ENCODE measurements at places on chromosomes 1 and 21.

- DNase-seq = no peak
Observed at GRCh38 chr21:42220138-42220701, 1.3 kb downstream of the ABCG1 start.

- DNase-seq = no peak
Observed at GRCh38 chr1:247299723-247300381, 31.8 kb downstream of the ZNF496 start.

- no peak for DNase-seq
Observed at GRCh38 chr1:7299994-7300393, 471.1 kb upstream of the VAMP3 start.

GRCh38 chr1:4267381-4268261 lies 367.5 kb upstream of the C1orf174 start:
- DNase-seq = no peak

- no peak for DNase-seq
Observed at GRCh38 chr21:37489553-37489952, 123.0 kb downstream of the DYRK1A start.

- no peak for DNase-seq
Observed at GRCh38 chr1:22619252-22619651, 17.2 kb upstream of the C1QA start.

- no peak for DNase-seq
Observed at GRCh38 chr1:222346955-222347354, 200.9 kb downstream of the HHIPL2 start.

DNA sequence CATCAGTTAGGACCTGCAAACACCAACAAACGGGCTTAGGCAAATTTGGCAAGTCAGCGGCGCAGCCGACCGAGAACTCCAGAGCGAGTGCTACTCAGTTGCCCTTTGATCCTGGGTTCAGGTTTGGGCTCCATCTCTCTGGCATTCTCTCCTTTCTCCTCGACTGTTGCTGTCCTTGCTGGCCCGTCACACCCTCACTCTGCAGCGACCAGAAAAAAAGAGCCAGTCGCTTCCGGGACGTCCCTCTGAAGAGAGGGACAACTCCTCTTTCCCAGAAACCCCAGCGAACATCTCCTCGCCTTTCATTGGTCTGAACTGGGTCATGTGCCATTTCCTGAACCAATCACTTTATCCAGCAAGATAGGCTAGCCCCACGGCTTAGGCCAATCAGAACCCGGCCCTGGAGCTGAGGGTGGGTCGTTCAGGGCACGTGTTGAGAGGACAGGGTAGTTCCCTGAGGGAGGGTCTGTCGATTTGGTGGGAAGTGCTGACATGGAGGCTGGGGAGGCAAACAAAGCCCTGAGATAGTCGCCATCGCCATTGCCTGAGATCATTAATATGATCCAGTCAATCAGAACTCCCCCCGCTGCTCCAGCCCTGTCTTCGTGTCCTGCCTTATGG lies 113.7 kb downstream of the PTPRU start:
- no peak for DNase-seq

Data from hematopoietic multipotent progenitor cell treated with erythropoietin and hydrocortisone succinate and interleukin-3 and kit ligand, for 17 days (in vitro differentiated cells).